ENCODE measurements at places on chromosomes 5 and 9.

GRCh38 chr5:169933127-169933526 is 47.2 kb downstream of the INSYN2B start:
- no peak for DNase-seq

GRCh38 chr9:122085260-122085659 is 7.8 kb downstream of the TTLL11 start:
- no peak for DNase-seq

- no peak for DNase-seq
Measured at GRCh38 chr5:92544596-92544995, 1036.4 kb downstream of the NR2F1-AS1 start.

GRCh38 chr5:403995-404394 is 39.0 kb upstream of the EXOC3 start:
- no peak for DNase-seq

- no peak for DNase-seq
Measured at GRCh38 chr9:18459962-18460584, 13.9 kb upstream of the ADAMTSL1 start.
